HCT116 (cell line): ENCODE measurements at places on chromosomes 4 and X. TPM values are rescaled to one million over a fixed set of nuclear protein-coding genes. Genes with fewer than 3 reads are reported as not detected.

DNA sequence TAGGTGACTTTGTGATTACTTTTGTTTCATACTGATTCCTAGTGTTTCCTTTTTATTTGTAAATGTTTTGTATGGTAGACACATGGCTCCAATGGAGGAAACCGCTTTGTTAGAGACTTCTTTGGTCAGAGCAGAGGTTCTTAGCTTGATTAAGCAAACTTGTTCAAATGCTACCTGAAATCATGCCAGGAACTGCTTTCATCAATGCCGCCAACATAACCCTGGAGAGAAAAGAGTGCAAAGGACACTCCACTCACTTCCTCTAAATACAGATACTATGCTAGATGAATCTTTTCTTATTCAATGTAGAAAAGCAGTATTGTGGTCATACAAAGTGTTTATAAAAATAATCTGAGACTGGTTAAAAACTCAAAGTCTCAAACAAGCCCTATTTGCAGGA is 25.7 kb upstream of the COX7B2 start:
- DNase-seq: no peak

- DNase-seq: no peak
These were observed 31.5 kb upstream of the GTPBP6 start for GRCh38 chrX:350148-350533.

DNA sequence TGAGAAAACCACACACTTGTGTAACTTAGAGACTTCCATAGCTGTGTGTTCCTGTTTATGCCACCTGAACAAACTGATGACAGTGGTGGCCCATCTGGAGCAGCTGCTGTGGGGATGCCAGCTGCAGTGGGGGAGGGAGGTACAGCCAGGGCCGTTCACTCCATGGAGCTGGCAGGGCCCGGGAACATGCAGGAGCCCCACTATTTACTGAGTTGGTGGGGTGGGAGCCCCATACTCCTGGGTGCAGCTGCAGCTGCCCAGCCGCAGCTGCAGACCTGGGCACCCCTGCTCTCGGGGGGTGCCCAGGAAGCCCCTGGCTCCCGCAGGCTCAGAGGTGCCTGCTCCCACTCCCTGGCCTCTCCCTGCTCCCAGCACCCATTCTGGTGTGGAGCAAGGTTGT is 398.6 kb upstream of the RASGEF1B start:
- no peak for DNase-seq

DNA sequence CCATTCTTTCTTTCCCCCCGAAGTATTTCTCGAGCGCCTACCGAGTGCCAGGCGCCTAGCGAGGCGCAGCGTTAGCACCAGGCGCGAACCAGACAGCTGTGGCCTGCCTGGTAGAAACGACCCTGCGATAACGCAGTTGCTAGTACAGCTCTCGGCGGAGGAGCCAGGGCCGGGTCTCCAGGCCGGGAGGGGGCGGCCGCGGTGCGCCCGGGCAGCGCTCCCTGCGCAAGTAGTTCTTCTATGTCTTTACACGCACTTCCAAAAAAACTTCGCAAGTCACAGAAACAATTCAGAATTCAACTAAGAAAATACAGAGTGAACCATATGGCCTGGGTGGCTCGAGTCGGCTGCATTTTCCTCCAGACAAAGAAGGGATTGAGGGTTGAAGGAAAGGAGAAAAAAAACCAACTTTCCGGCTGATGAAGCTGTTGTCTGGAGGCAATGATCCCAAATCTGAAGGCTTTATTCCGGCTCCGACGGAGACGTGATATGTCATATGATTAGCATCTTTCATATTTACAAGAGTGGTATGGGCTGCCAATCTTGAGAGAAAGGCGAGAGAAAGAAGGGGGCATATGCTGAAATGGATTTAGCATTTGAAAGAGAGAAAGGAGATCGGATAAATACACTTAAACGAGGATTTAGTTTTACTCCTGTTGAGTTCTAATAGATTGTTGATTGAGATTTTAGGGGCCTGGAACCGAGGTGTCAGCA is 7.2 kb upstream of the NEUROG2 start:
- DNase-seq: no peak

DNA sequence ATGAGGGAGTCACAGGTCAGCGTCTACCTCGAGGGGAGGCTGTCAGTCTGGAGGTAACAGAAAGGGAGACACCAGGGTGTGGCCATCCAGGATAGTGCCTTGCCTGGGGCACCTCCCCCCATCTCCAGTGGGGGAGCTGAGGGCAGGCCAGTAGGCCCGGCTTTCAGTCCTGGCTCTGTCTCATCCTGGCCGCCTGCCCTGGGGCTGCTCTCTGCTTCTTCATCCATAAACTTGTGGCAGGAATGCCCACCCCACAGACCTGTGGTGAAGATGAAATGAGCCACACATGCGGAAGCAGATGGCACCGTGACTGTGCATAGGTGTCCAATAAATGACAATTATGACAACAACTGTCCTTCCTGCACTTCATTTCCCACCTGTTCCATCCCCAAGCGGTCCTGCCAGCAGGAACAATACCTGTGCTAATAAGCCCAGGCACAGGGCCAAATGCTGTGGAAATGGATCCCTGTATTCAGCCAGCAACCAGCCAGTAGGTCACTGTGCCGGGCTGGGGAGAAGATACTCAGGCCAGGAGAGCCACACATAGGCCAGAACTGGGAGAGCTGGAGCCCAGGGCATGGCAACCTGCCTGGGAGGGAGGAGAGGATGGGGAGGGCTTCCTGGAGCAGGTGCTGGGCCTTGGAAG is 30.2 kb downstream of the TRO start:
- DNase-seq: no peak

DNA sequence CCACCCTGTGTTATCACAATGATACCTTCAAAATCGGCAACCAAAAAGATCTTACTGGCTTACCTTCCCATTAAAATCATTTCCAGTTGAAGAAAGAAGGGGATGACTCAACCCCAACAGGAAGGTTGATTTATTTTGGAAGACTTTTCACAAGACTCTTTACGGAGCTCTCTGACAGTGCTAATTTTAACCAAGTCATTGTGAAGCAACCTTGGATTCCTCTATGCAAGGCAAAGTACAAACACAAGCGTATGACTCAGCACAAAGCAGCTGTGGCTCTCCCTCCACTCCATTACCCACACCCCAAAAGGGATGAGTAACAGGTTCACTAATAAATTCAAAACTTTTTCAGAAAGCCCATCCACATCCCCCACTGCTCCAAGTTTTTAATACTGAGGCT is 213.8 kb upstream of the FGF13 start:
- no peak for DNase-seq

DNA sequence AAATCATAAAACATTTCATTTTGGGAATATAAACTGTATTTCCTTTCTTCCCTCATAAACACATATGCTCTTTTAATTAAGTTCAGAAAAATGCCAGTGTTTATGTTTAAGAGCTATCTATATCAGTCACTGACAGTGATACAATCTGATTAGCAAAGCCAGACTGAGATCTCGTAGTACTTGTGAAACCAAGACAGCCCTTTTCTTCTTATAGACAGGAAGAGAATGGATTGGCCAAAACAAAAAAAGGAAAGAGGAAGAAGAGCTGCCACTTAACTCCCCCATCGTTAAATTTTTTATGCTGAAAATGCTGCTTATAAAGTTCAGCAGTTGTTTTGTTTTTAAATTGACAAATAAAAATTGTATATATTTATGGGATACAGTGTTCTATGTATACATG is 87.4 kb downstream of the PLAC1 start:
- DNase-seq: no peak

Gene ZNF81
- total RNA-seq: 4.8 TPM

Gene DMD
- total RNA-seq: 0.05 TPM

GRCh38 chr4:20391198-20391597 is 139.5 kb downstream of the SLIT2 start:
- no peak for DNase-seq

- DNase-seq: no peak
These were observed 128.8 kb downstream of the AMELX start for GRCh38 chrX:11421805-11422524.

- DNase-seq: no peak
These were observed 30.5 kb downstream of the NELFA start for GRCh38 chr4:1978226-1978625.

DNA sequence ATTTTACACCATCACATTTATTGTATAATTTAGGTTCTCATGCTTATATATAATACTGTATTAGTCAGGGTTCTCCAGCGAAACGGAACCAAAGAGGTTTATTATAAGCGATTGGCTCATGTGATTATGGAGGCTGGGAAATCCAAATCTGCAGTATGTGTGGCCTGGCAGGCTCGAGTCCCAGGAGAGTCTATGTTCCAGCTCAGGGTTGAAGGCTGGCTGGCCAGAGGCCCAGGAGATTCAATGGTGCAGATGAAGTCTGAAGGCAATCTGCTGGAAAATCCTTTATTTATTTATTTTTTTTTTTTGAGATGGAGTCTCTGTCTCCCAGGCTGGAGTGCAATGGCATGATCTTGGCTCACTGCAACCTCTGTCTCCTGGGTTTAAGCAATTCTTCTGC is 63.0 kb upstream of the WDFY3 start:
- no peak for DNase-seq

GRCh38 chr4:186724058-186724863 is 605 bp upstream of the FAT1 start:
- no peak for DNase-seq

Gene RTL5
- total RNA-seq: 2.5 TPM

GRCh38 chr4:56856656-56857055 is 35.2 kb upstream of the SPINK2 start:
- DNase-seq: no peak

DNA sequence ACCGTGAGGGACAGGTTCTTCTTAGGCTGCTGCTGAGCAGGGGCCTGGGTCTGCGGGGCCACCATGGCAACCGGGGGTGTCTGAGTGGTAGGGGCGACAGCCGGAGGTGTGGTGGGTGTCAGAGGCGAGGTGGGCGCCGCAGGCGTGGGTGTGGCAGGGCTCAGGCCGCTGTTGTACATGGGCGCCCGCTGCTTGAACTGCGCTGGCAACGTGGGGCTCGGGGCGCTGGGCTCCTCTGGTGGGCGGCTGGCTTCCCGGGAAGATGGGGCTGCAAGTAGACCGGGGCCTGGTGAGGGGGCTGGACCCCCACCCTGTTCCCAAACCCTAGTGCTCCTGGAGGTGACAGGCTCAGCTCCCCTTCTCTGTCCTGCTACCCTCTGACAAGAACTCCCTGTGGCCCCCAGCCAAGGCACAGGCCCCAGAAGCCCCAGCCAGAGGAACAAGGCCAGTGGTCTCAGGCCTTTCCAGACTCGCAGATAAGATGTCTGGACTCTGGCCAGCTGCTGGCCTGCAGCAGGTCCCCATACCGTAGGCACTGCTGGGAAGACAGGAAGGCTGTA is 24.8 kb downstream of the NELFA start:
- DNase-seq: no peak

Gene GPC4
- total RNA-seq: 9.7 TPM

DNA sequence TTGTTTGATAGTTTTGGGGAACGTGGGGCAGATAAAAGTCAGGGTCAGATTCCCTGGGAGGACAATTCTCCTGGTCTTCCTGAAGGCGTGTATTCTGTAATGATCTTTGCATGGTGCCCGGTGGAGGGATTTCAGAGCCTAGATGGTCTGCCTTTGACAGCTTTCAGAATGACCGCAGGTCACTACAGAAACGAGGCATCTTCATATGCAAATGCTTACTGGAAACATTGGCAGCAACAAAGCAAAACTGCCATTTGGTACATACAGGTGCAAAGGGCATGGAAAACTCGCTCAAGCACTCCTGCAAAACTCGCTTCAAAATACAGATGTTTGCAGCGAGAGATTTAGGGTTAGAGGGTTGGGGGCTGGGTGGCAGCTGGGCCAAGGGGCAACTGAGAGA is 8.8 kb downstream of the C4orf50 start:
- DNase-seq: no peak

DNA sequence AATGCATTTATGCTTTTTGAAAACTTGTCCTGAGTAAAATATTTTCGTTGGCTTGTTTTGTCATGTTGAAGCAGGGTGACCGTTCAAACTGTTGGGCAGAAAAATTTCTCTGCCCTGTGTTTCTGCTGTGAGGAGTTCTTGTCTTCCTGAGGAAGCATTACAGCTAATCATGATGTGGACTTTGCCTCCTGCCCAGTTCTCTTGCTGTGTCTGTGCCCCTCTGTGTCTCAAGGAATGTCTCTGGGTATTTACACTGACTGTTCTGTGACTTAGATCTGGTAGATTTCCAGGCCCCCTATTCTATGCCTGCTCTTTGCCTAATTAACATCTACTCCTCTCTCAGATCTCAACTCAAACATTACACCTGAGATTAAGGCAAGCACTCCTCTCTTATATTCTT is 30.4 kb upstream of the RPL34 start:
- no peak for DNase-seq

- no peak for DNase-seq
These were observed 132.5 kb downstream of the DHX15 start for GRCh38 chr4:24451870-24452269.

Gene CPZ
- total RNA-seq: not detected

Gene UNC5C
- not detected for total RNA-seq
